ENCODE measurements at places on chromosomes 13 and 19.

- DNase-seq: no peak
Observed at GRCh38 chr13:112586334-112586960, 1.5 kb downstream of the TUBGCP3 start.

- no peak for DNase-seq
Observed at GRCh38 chr19:20858861-20859260, 64.2 kb upstream of the ZNF85 start.

- DNase-seq: peak; percentile 97
Observed at GRCh38 chr19:57583521-57584416, at the start of gene ZIK1. Gene ZIK1 (plus strand): TSS chr19:57584145. CDS start chr19:57584357, 212 bp downstream.

- DNase-seq: peak; percentile 1
Observed at GRCh38 chr13:67740871-67741535, 510.9 kb upstream of the PCDH9 start.

- DNase-seq: no peak
Observed at GRCh38 chr19:29988351-29988750, 46.3 kb downstream of the URI1 start.

DNA sequence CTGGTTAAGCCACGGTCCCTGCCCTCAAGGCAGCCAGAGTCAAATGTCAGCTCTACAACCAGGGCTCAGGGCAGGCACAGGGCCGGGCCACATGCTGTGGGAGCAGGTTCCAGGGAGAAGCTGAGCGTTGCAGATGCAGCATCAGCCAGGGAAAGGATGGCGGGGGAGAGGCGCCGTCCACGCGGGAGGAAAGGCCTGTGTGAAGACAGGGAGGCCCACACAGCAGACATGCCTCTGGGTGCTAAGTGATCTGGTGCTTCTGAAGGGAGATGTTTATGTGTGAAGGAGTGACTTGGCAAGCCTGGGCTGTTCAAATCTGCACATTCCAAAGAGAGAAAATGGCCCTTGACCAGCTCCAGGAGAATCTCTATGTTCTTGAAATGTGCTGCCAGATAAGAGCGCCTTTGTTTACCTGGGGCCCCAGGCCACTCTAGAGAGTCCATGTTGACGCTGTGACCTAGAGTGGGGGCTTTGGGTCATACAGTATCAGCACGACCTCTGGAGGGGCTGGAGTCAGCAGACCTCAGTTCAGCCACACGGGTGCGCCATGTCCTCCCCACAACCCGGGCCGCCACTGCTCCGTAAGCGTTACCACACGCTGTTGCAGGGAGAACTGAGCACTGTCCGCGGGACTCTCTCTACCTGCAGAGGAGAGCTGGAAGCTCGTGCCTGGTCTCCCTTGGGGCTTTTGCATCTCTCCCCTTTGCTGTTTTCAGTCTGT is 15.9 kb upstream of the ATF5 start:
- DNase-seq: no peak

GRCh38 chr19:48501494-48502349 is 9.9 kb downstream of the LMTK3 start:
- DNase-seq: peak; percentile 48

GRCh38 chr13:81017513-81018152 is 676.7 kb upstream of the SPRY2 start:
- peak; percentile 44 for DNase-seq

GRCh38 chr13:107886118-107886517 is 329.2 kb downstream of the LIG4 start:
- DNase-seq: no peak

DNA sequence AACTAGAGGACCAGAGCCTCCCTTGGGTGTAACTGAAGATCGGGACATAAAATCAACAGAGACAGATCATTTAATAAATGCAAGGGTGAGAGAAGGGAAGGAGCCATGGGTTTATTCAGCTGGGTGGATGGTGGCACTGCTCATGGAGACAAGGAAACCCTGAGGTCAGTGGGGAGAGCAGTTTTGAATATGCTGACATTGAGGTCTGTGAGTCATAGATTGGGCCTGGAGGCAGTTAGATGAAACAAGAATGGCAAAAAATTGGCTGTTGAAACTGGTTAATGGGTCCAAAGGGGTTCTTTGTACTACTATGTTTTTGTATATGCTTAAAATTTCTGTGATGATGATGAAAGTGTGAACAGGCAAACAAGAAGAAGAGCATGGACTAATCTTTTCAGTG is 5.1 kb upstream of the GTF3A start:
- no peak for DNase-seq

GRCh38 chr19:38031423-38031770 is 124.4 kb downstream of the SIPA1L3 start:
- no peak for DNase-seq

- DNase-seq: no peak
Observed at GRCh38 chr19:4496304-4496703, 22.0 kb downstream of the PLIN4 start.

- DNase-seq: no peak
Observed at GRCh38 chr19:47601180-47601904, 7.6 kb upstream of the BICRA start.

GRCh38 chr13:81791641-81792040 is 1450.7 kb upstream of the SPRY2 start:
- DNase-seq: no peak

GRCh38 chr19:3692141-3693024 is 7.9 kb downstream of the PIP5K1C start:
- no peak for DNase-seq

GRCh38 chr13:32253911-32254399 is 61.2 kb downstream of the ZAR1L start:
- no peak for DNase-seq

- no peak for DNase-seq
Observed at GRCh38 chr13:113553511-113554332, 30.8 kb upstream of the TFDP1 start.

DNA sequence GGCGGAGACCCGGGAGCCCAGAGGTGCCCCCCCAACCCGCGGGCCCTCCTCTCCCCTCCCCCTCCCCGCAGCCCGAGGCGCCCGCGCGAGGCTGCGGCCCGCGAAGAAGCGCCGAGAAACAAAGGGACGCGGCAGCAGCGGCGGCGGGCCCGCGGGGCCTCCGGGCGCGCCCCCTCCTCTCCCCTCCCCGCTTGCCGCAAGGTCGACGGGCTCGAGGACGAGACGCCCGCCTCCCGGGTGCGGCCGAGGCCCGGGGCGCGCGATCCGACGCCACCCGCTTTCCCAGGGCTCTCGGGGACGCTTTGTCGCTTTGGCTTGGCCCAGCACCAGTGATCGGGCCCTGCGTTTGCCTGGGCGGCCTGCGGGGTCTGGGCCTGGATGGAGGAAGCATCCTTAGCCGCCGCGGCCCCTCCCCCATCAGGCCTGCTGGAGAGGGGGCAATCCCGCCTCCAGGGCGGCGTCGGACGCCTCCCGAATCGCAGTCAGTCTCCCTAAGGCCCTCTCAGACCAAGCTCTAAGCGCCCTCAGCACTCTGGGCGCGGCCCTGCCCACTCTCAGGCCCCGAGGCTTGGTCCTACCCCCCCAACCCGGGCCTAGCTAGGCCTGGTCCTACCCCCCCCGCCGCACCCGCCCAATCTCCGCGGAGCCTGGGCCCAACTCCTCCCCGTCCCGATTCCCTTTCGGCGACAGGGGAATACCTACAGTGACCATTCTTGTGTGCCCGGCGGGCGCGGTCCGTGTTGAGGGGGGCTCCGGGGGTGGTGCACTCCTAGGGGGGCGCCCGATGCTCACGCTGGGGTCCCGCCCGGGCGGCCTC is 740 bp downstream of the ELAVL3 start:
- no peak for DNase-seq

GRCh38 chr19:4115818-4116385 is 8.0 kb downstream of the MAP2K2 start:
- DNase-seq: no peak

- DNase-seq: no peak
Observed at GRCh38 chr13:112573710-112574109, 14.2 kb downstream of the TUBGCP3 start.

DNA sequence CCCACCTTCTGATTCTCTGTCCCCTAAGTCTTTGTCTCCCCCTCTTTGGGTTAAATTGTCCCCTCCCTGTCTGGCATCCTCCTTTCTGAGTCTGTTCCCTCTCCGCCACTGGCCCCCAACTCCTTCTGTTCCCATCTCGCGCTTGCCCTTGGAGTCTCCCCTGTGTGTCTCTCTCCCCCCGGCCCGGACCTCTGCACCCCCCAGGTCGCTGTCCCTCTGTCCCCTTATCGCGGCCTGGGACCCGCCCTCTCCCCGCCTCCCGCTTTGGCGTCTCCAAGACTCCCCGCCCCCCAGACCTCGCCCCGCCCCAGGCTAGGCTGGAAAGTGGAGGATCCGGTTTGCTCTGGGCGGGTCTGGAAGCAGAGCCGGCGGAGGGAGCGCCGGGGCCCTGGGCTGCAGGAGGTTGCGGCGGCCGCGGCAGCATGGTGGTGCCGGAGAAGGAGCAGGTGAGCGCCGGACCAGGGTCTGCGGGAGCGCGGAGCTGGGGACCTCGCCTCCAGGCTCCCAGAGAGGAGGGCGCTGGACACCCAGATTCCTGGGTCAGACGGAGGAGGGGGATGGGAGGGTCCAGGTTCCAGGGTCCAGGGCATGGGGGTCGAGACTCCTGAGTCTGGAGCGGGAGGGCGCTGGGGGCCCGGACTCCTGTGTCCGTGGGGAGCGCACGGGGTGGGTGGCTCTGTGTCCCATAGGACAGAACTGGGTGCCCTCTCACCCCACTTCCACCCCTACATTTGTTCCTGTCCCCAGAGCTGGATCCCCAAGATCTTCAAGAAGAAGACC is at the start of gene TRPM4:
Gene TRPM4, plus strand, starts transcription at position 348 of the 780 bp plus-strand sequence. Its CDS starts 75 bp downstream, at position 423.
- DNase-seq: peak; percentile 84

DNA sequence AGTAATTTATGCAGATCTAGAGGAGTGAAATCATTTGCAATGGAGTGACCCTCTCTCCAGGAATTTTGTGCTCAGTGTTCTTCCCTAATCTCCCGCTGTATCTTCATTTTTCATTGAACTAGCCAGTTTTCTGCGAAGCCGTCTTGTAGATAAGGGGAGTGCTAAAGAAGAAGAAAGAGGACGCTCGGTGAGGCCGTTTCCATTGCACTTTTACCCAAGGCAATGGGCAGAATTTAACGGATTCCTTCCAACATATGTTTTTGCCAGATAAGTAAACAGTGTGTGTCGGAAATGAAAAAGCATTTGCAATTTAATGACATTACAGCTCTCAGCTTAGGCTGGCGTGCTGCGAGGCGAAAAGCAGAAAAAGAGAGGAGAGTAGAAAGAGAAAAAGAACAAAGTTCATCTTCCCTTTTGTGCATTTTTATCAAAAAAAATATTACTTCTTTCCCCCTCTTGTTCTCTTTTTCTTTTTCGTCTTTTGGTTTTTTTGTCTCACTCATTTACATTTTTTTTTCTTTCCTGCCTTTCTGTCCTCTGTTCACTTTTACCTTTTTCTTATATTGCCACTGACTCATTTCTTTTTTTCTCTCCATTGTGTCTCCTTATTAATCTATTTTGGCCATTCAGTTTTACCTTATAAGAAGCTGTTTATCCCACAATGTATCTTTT is 49.9 kb downstream of the SOX21 start:
- no peak for DNase-seq

DNA sequence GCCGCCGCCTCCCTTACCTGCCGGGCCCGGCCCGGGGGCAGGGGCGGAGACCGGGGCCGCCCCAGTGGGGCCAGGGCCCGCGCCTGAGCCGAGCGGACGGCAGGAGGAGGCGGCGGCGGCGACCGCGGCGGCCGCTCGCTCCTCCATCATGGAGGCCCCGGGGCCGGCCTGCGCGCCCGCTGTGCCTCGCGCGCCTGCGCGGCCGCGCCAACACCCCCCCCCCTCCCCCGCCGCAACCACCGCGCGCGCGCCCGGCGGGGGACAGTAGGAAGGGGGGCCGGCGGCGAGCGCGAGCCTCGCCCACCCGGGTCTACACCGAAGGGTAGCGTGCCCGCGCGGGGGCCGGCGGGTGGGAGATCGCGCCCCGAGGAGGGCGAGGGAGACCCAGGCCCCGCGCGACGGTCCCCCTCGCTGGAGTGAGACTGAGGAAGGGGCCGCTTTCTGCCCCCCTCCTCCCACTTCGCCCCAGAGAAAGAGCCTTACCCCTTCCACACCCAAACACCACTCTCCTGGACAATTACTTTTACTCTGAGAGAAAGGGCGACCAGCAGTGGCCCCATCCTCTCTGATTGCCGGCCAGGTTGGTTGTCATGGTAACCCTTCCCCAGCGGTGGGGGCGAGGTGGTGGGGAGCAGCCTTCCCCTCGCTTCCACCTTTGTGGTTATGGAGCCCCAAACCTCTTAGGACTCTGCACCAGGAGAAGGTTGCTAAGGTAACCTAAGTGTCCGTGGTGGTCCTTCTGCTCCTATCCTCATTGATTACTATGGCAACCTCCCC is at the start of gene STRN4:
Gene STRN4, minus strand, starts transcription at position 170 of the 777 bp plus-strand sequence. Its CDS starts 20 bp downstream, at position 150.
- DNase-seq: peak; percentile 71
